ENCODE measurements at places on chromosomes 13 and 19.
A peak's percentile ranks its signal among the peaks of the same experiment; 100 is the strongest.

- no peak for DNase-seq
These were observed 49.6 kb upstream of the NFIC start for GRCh38 chr19:3316659-3317207.

- no peak for DNase-seq
These were observed 62.6 kb downstream of the MYH14 start for GRCh38 chr19:50266041-50266440.

- DNase-seq = no peak
These were observed 4.7 kb downstream of the ERF start for GRCh38 chr19:42250183-42250665.

DNA sequence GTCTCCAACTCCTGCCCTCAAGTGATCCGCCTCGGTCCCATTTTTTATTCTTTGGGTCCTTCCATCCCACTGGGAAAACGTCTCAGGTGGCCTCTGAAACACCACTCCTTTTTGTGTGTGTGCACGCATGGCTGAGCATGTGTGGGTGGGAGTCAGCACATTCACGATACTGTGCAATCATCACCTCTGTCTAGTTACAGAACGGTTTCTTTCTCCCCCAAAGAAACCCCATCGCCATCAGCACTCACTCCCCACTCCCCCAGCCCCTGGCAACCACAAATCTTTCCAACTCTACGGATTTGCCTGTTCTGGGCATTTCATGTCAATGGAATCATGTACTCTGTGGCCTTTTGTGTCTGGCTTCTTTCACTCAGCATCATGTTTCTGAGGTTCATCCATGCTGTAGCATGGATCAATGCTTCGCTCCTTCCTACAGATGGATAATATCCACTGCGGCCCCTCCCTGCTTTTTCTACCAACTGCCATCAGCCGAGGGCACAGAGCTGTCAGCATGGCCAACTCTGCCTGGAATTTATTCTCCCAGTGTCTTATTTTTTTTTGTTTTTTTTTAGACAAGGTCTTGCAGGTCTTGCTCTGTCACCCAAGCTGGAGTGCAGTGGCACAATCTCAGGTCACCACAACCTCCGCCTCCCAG, 9.7 kb downstream of the F2RL3 start:
- no peak for DNase-seq

- DNase-seq = no peak
These were observed 16.2 kb upstream of the ZNF544 start for GRCh38 chr19:58212336-58213074.

DNA sequence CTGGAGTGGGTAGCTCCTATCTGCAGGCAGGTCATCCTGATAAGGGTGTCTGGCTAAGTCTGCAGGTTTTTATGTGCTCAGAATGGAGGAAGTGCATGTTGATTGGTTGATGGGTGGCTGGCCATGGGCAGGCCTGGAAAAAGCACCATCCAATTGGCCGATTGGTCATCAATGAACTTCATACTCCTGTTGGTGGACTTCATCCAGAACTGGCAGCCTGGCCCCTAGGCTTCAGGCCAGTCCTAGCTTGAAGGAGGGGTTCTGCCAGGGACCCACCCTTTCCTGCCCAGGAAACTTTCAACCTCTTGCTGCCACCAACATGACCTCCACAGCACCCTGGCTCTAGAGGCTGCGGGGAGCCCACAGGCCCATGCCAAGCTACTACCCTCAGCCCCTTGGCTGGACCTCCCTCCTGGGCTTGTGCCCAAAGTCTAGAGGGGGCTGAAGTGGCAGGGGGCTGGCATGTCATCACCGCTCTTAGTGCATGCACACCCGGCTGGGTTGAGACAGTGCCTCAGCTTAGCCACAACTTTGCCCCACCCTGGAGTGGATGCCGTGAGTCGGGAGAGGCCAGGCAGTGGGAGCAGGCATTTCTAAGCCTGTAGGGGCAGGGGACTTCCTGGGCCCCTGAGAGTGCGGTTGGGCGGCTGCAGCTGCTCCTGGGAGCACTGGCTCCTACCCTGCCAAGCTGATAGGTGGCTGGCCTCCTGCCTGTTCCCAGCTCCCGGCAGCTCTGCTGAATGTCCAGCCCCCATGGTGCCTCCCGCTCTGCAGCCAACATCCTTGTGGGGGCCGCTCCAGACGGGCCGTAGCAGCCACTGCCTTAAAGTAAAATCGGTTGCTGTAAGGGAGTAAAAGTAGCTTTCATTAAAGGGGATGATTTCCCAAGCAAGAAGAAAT, 13.2 kb downstream of the DNAJC15 start:
- no peak for DNase-seq

DNA sequence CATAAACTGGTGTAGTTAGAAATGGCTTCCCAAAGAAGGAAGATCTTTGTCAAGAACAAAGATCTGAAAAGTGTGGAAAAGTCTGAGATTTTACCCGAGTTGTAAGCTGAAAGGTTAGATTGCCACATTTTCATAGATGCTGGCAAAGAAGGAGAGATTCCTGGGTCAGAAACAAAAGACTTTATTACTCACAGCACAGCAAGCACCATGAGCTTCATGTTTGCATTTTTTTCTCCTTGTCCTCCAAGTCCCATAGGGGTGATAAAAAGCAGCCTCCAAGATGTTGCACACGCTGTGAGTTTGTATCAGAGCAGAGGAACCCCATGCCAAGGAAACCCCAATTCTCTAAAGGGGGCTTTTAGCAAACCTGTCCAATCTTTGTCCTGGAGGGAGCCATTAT, 29.3 kb downstream of the MZT1 start:
- no peak for DNase-seq

DNA sequence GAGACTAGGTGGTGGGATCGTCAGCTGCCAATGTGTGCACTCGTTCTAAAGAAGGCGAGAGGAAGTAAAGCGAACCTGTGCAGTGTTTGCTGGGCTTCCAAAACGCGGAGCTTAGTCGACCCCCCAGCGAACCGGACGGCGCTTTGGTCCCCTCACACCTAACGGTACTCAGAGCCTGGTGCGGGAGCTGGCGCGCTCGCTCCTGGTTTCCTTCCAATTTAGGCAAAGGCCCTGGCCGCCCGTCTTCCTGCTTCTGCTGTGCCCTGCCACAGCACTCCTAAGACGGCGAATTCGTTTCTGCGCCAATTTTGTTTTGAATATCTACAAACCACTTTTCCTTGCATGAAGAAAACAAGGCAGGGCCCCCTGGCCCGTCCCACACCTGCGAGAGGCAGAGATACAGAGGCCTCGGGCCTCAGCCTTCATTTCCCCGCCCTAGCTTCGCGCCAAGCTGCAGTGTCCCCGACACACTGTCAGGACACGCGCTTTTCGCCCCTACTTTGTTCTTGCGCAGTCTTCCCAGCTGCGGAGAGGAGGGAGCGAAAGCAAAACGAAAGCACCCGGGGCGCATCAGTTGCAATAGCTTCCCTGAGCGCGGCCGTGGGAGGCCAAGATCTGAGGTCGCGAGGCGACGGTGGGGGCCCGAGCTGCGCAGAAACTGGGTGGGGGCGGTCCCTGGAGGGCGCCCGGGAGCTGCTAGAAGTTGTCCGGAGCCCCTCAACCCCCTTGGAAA, 111.9 kb downstream of the KCNRG start:
- no peak for DNase-seq

GRCh38 chr13:70172946-70173597, 64.8 kb upstream of the KLHL1 start:
- DNase-seq = no peak

GRCh38 chr19:20423381-20424197, 142.0 kb downstream of the ZNF737 start:
- DNase-seq = peak; percentile 15

DNA sequence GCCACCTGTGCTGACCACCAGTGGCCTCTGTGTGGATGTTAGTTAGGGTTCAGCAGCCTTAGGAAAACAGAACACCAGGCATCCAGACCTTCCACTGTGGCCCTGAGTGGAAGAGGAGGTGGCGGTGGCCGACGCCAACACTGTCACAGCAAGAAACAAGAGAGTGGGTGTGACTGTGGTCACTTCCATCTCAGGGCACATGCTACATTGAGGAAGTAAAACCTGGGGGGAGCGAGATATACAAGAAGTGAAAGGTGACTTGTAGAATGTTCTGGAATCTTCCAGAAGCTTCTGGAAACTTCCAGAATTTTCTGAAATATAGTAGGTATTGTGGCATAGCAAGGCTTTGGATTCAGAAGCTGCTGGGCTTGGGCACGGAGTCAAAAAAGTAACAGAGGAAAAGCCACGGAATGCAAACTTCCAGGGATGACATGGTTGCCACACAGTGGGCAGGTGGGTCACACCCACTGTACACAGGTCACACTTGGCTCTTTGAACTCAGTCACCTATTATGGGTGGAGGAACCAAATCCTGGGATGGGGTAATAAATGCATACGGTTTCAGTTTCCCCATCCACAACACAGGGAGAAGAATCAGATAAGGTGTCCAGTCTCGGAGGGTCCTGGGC, 24.3 kb downstream of the GNG7 start:
- peak; percentile 39 for DNase-seq

GRCh38 chr13:65540175-65540574, 1690.0 kb downstream of the PCDH9 start:
- no peak for DNase-seq

GRCh38 chr13:111642156-111642767, 321.8 kb downstream of the TEX29 start:
- no peak for DNase-seq

DNA sequence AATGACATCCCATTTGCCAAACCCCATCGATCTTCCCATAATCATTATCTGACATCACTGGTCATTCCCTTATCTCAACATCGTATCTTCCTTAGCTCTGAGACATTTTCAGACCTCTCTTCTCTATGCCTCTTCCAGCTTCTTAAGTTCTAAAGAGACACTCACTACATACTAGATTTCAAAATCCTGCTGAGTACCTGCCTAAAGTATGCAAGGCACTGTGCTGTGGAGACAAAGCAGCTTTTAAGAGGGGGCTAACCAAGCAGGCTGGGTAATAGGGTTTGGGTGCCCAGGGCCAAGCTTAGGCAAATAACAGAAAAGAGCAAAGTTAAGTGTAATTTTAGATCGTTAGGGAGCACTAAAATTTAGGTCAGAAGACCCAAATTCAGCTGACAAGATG, 3.4 kb upstream of the POMP start:
- no peak for DNase-seq

DNA sequence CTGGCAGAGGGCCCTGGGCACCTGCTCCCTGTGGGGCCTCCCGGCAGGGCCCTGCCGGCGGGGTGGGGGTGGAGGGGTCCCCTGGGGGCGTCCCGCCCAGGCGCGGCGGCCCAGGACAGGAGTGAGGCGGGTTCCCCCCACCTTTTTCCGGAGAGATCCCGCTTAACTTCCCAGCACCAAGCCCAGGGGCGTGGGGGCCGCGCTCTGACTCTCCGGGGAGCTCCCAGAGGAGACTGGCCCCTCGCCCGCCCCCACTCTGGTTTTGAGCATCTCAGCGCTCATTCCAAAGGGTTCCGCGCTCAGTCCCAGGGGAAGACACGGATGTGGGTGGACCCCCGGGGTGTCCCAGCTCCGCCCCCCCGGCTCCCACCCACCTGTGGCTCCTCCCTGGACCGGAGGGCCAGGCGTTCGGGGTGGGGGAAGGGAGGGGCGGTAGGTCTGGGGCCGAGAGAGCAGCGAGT, 476 bp downstream of the C2CD4C start:
- no peak for DNase-seq

DNA sequence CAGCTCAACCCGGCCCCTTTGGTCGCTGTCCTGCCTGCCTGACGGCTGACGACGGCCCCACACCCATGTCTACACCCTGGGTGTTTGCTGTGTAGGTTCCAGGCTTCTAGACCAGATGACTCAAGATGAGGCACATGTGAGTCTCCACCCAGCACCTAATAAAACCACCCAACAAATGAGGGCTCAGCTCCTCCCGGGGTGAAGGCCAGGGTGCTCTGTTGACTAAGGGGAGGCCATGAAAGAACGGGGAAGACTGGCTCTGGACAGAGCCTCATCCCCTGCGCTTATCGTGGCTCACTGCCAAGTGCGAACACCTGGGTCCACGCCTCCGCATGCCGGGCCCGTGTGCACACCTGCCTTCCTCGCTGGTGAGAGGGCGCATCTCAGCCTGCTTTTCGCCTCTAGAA, 39.6 kb downstream of the COL4A2 start:
- no peak for DNase-seq

- no peak for DNase-seq
These were observed 48.9 kb upstream of the PABPC3 start for GRCh38 chr13:25046985-25047511.

DNA sequence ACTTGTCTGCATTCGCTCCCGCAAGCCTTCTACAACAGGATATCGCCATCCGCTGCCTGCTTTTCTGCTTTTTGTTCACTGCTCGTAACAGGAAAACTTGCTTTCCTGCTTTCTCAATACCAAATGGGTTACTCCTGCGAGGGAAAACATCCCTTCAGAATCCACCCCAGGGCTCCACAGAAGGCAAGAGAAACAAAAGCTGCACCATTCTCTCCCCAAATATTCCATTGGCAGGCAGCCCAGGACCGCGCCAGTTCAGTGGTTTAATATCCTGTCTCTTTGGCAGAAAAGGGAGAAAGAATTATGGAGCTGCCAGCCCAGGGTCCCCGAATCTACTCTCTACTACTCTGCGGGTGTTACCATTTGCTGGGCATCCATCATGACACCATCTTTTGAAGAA, 84.7 kb upstream of the DOCK9 start:
- no peak for DNase-seq

- DNase-seq = no peak
These were observed 100.4 kb downstream of the COL4A2 start for GRCh38 chr13:110407531-110407930.

GRCh38 chr19:58569191-58569942, 3.8 kb downstream of the MZF1 start:
- DNase-seq = no peak

- DNase-seq = no peak
These were observed 43.3 kb downstream of the TNFSF11 start for GRCh38 chr13:42617221-42617620.

DNA sequence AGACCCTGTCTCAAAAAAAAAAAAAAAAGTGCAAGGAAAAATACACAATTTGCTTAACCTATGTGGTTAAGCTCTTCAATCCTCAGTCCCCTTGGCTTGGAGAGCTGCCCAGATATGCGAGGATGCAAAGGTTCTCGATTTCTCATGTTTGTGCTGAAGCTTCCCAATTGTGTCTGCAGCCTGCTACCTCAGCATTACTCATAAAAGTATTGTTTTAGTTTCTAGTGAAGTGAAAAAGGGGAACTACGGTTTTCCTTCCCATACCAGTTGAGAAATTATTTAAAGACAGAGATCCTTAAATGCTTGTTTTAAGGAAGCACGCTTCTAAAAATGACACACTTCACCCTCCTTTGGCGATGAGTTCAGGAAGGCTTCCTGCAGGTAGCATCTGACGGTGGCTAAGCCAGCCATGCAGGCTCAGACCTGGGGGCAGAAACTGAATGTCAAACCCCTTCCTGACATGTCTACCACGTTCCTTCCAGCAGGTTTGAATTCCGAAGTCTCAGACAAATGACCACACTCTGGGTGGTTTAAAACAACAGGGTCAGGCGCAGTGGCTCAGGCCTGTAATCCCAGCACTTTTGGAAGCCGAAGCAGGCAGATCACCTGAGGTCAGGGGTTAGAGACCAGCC, 47.9 kb downstream of the RUBCNL start:
- DNase-seq = peak; percentile 79

GRCh38 chr19:34274284-34274826, 20.0 kb downstream of the GARRE1 start:
- DNase-seq = no peak

GRCh38 chr13:50244713-50245574, 229.7 kb downstream of the KCNRG start:
- DNase-seq = no peak
